Activated T-cell treated with anti-CD3 and anti-CD28 coated beads for 1 hour (primary cell): ENCODE measurements at places on chromosomes 2 and 18.

DNA sequence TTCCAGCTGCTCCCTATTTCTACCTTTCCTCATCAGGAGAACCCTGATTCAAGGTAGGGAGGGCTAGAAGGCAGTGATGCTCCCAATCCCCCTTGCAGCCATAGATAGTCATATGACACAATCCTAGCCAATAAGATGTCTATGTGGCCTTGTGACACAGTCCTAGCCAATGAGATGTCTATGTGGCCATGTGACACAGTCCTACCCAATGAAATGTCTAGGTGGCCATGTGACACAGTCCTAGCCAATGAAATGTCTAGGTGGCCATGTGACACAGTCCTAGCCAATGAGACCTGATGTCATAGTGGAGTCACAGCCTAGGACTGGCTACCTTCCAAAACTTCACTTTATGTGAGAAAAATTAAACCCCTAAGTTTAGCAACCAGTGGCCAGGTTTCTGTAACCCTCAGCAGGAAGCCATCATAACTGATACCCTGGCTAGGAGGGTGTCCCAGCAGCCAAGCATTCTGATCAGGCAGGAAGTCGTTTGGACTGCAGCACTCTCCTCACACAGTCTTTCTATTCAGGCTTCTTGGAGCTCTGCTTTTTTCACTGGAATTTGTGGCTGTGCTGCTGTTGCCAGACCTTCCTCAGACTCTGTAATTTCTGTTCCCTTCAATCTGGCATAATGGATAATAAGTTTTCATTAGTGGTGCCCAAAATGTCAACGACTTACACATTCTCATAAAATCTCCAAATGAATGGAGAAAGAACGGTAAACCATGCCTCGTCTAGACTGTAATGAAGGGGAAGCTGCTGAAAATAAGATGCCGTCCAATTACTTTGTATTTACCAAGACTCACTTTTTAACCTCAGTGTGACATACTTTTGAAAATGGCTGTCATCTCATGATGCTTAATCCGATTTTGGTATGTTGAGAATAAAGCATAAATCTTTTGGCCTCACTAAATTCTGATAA is 165.0 kb upstream of the NCKAP5 start:
- DNase-seq = no peak

- no peak for DNase-seq
These were observed 17.9 kb downstream of the DNAH6 start for GRCh38 chr2:84534225-84534624.

DNA sequence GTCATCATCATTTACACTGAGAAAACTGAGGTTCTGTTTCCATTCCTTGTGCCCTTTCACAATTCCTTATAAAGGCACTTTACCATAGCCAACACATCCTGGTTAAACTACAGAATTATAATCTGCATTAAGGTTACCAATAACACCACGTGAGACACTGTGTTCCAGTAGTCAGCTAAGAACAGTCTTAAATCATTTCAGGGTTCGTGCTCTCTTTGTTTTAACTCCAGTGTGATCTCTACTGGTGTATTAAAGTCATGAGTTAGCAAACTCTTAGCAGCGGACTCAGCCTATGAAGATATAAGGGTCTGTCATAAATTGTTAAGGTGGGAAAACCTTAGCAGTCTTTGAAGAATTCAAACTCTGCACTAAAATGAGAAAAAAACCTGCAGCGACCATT is 53.0 kb downstream of the TCF4 start:
- no peak for DNase-seq

GRCh38 chr2:109507217-109507616 is 106.5 kb downstream of the SEPTIN10 start:
- DNase-seq = no peak

- no peak for DNase-seq
These were observed 574 bp downstream of the NIFK start for GRCh38 chr2:121736140-121736461.

DNA sequence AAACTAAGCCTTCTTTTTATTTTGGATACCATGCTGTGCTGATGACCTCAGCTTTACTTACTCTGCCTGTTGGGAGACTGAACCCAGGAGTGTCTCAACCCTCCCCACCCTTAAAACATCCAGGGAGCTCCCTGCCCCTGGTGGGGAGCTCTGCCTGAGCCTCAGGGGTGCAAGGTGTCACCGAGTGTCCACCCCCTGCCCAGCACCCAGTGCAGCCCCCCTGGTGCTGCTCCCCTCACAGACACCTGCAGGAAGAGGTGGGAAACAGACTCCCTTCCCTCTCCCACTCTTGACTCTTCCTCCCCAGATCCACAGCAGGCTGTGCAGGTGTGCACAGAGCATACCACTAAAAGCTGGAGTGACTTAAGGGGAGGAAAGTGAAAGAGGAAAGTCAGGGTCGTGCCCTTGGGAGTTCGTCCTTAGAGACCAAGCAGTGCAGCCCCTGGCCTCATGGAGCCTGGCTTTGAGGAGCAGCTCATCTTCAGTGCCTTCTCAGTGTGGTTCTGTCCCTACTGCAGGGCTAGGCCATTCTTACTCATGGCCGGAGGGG is 51.3 kb downstream of the MYO7B start:
- no peak for DNase-seq

GRCh38 chr2:240205348-240205747 is 64.9 kb upstream of the OTOS start:
- DNase-seq = no peak

- DNase-seq = no peak
These were observed 413.6 kb downstream of the TGIF1 start for GRCh38 chr18:3863593-3863992.

DNA sequence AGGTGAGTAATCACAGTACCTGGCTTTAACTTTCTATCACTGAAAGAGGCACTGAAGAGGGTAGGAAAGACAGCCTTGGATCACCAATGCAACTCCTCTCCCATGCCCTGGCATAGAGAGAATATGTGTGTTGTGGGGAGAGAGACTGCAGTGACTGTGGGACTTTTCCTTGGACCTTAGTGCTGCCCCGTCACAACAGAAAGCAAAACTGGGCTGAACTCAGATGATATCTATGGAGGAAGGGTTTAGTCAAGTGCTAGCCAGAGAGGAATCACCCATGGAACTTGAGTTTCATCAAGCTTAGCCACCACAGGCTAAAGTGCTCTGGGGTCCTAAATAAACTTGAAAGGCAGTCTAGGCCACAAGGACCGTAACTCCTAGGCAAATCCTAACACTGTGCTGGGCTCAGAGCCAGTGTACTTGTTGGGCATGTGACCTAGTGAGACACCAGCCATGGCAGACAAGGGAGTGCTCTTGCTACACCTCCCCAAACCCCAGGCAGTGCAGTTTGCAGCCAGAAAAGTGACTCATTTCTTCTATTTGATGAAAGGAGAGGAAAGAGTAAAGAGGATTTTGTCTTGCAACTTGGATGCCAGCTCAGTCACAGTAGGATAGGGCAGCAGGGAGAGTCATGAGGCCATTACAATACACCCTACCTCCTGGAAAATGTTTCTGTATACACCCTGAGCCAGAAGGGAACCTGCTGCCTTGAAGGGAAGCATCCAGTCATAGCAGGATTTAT is 105.8 kb upstream of the SPOPL start:
- DNase-seq = no peak

DNA sequence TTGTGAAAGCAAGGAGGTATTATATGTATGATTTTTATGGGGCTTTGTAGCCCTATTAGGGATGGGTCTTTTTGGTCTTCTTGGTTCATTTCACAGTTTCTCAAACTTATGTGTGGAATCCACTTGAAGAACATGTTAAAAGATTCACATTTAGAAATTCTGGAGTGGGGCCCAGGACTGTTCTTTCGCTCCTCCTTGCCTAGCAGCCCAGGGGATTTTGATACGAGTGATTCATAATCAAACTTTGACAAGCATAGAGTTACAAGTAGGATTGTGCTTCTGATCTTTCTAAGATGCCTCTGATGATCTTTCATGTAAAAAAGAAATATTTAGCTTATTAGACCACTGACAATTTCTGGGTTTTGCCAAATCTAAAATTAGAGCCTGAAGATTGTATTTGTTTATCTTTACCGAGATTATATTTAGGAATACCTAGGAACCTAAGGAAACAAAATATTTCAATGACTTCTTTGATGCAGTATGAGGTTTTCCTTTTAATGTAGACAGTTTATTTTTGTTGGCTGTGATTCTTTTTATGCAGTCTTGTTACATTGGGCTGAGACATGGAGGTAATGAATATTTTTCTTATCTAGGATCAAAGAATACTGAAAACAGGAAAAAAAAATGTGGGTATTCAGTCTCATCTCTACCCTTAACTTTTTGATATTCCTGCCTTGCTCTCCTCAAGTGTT is 324.0 kb downstream of the PARD3B start:
- no peak for DNase-seq

- no peak for DNase-seq
These were observed 139.0 kb downstream of the DDX1 start for GRCh38 chr2:15730545-15731212.

GRCh38 chr2:159164457-159164911 is 122.0 kb downstream of the WDSUB1 start:
- DNase-seq = no peak

- DNase-seq = no peak
These were observed 47.7 kb downstream of the PLCL1 start for GRCh38 chr2:197852108-197852507.

DNA sequence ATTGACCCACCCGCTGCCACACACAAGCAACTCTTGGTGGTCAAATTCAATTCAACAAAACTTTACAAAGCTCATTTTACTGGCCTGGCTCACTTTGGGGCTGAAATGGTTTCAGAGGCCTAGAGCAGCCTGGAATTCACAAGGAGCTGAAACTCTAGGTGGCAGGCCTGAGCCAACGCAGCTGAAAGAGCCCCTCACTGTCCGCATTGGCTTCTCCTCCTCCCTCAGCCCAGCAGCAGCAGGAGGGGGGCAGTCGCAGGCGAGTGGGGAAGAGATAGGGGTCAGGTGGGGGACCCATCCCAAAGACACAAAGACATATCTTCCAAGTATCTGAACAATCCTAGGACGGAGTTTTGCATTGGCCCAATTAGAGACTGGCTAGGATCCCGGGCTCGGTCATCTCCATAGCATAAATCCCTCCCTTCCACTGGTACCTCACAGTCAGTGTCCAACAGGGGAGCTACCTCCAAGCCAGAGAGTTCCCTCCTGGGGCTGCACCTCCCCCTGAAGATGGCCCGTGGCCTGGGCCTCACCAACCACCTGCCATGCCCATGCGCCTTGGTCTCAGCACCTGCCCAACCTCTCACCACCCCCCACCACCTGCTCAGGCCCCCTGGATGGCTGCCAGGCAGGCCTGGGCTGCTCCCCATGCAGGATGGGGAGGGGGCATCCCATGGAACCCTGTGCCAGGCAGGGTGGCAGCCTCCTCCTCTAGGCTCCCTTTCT is 113.4 kb downstream of the ZBTB7C start:
- no peak for DNase-seq

DNA sequence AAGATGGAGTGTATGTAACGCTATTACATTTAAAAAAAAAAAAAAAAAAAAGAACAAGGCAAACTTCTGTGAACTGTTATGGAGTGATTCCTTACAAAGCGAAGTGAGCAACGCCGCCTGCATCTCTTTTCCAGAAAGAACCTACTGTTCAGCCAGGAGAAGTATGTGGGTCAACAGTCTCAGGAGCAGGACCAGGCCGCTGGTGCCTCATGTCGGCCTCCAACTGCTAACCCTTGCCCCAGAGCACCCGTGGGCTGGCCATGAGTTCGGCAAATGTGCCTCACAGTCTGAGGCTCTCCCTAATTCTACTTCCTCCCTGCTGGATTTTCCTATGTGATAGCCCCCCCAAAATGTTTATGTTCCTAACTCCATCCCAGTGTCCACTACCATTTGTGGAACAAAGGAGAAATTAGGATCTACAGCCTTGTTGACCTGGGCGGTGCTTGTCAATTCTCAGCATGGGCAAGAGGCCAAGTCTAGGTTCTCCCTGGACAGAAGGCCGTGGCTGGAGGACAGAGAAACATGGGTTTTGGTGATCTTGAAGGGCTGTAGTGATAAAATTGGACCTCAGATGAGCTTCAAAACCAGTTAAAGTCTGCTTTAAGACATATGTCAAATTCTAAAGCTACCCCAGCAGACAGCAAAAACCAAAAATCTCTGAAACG is 15.9 kb downstream of the FAM168B start:
- no peak for DNase-seq

DNA sequence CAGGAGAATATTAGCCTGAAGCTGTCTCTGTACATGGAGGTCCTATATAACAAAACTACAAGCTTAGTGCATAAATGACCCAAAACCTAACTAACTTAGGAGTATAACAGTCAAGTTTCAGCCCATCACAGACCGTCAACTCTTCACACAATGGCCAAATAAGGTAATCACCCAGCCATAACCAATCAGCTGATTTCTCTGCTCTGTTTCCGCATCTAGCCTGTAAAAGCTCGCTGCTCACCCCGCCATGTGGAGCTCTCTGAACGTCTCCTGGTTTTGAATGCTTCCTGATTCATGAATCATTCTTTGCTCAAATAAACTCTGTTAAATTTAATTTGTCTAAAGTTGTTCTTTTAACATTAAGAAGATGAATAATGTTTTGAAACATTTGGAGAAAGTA is 593.6 kb downstream of the TMX3 start:
- DNase-seq = no peak

GRCh38 chr2:135532581-135532980 is 1.3 kb downstream of the R3HDM1 start:
- no peak for DNase-seq

GRCh38 chr2:240230291-240230931 is 90.0 kb upstream of the OTOS start:
- DNase-seq = no peak

DNA sequence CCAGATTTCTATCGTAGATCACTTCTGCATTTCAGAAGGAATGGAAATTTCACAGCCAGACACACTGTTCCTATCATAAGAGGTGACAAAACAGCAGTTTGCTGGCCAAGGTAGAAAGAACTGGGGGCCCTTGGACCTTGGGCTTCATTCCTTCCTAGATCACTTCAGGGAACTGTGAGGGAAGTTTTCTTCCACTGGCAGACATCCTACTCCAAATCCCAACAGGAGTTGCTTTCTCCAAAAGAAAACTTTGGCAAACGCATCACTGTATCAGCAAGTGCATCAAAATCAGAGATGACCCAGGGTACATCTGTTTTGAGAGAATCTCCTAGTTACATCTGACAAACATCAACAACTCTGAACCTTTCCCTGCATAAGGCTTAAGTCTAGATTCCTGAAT is 348.4 kb upstream of the KLHL29 start:
- DNase-seq = no peak
